ENCODE measurements at places on chromosomes 7 and 10.
A peak's percentile ranks its signal among the peaks of the same experiment; 100 is the strongest.

DNA sequence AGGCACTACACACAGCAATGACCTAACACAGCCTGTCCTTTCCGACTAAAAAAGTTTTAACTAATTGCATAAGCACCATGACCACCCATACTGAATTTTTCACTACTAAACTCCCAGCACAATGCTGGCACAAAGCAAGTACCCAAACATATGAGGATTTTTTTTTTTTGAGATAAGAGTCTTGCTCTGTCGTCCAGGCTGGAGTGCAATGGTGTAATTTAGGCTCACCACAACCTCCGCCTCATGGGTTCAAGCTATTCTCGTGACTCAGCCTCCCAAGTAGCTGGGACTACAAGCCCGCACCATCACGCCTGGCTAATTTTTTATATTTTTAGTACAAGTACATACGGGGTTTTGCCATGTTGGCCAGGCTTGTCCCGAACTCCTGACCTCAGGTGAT is 5.1 kb downstream of the UBE2H start:
- H3K27me3 ChIP-seq: no peaks in the 10 kb centered on the region
- H3K4me3 ChIP-seq: no peak overlapping the region
- peak overlapping the region; percentile 97 for H3K27ac ChIP-seq
- no peaks in the 10 kb centered on the region for H3K36me3 ChIP-seq

DNA sequence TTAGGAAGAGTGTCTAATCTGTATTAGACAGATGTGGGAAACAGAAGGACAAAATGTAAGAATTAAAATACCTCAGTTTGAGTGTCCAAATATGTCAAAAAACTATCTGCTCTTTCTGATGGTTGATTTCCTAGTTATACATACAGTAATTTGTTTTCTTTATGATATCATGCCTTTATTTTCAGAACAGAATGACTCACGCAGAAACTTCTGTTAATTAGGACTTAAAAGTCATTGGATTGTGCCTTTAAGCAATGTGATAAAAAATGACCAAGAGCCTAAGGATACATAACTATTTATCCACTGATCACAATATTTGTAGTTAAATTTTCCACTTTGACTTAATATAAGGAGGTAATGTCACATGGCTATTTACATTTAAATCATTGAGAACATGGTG is 206.7 kb upstream of the PTPRZ1 start:
- no peaks in the 10 kb centered on the region for H3K27me3 ChIP-seq
- H3K4me3 ChIP-seq: no peak overlapping the region
- H3K36me3 ChIP-seq: no peaks in the 10 kb centered on the region
- no peaks in the 10 kb centered on the region for H3K4me1 ChIP-seq
- no peak for DNase-seq

- no peak overlapping the region for H3K4me3 ChIP-seq
- peaks cover 5% of the 10 kb centered on the region for H3K27me3 ChIP-seq
- H3K27ac ChIP-seq: no peak overlapping the region
- H3K36me3 ChIP-seq: no peaks in the 10 kb centered on the region
- no peak for DNase-seq
These were observed 6.0 kb downstream of the PTPRZ1 start for GRCh38 chr7:121878918-121879464.

GRCh38 chr7:50513166-50513871 is 51.9 kb downstream of the DDC start:
- H3K4me1 ChIP-seq: no peaks in the 10 kb centered on the region
- H3K27me3 ChIP-seq: no peaks in the 10 kb centered on the region
- no peak overlapping the region for H3K4me3 ChIP-seq
- H3K36me3 ChIP-seq: no peaks in the 10 kb centered on the region
- DNase-seq: no peak

GRCh38 chr10:44306762-44307161 is 78.1 kb downstream of the CXCL12 start:
- H3K27ac ChIP-seq: no peak overlapping the region
- H3K36me3 ChIP-seq: no peaks in the 10 kb centered on the region

DNA sequence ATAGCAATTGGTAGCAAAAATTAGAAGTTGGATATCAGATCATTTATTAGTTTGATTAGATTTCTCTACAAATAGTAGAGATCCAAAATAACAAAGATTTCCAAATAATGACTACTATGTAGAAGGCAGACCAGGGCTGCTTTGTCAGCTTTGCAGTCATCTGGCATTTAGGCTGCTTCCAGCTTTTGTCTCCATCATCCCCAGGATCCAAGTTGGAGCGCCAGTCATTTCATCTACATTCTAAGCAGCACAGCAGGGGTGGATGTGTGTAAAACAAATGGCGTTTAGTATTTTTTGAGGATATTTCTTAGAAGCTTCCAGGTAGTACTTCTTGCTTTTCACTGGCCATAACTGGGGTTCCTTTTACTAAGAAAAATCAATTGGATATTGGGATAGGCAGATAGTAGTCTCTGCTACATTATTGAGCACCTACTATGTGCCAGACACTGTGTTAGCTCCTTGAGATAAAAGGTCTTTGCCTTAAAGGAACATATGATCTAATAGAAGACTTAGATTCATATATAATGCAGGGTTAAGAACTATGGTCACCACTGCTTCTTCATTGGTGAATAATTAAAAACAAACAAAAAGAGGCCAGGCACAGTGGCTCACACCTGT is 41.5 kb downstream of the TPST1 start:
- no peaks in the 10 kb centered on the region for H3K36me3 ChIP-seq
- H3K27ac ChIP-seq: no peak overlapping the region
- no peaks in the 10 kb centered on the region for H3K4me1 ChIP-seq
- H3K27me3 ChIP-seq: no peaks in the 10 kb centered on the region

- no peaks in the 10 kb centered on the region for H3K4me1 ChIP-seq
- DNase-seq: no peak
- no peaks in the 10 kb centered on the region for H3K27me3 ChIP-seq
- peaks cover 31% of the 10 kb centered on the region for H3K36me3 ChIP-seq
- H3K4me3 ChIP-seq: no peak overlapping the region
These were observed 28.7 kb downstream of the MGMT start for GRCh38 chr10:129495698-129496097.

DNA sequence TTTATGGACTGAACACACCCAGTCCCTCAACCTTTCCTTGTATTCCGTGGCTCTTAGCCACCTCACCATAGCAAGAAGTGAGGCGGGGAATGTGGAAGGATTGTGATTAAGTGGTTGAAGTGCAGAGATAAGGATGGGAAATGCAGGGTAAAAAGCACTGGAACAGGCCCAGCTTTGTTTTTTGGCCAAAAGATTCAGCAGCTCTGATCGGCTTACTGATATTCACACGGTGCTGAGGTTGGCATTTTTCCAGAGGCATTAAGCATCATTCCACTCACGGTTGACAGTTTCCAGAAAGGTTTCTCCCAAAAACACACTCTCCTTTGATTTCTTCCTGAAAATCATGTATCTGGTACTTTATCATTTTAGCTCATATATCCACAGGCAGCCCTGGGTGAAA is 544.2 kb downstream of the CNTNAP2 start:
- H3K27me3 ChIP-seq: no peaks in the 10 kb centered on the region
- H3K4me3 ChIP-seq: no peak overlapping the region
- no peaks in the 10 kb centered on the region for H3K4me1 ChIP-seq
- DNase-seq: no peak

- H3K27ac ChIP-seq: no peak overlapping the region
- no peaks in the 10 kb centered on the region for H3K27me3 ChIP-seq
- no peaks in the 10 kb centered on the region for H3K4me1 ChIP-seq
- no peak for DNase-seq
- H3K36me3 ChIP-seq: no peaks in the 10 kb centered on the region
- H3K4me3 ChIP-seq: no peak overlapping the region
These were observed 190.0 kb downstream of the RAPGEF5 start for GRCh38 chr7:22166928-22167327.

DNA sequence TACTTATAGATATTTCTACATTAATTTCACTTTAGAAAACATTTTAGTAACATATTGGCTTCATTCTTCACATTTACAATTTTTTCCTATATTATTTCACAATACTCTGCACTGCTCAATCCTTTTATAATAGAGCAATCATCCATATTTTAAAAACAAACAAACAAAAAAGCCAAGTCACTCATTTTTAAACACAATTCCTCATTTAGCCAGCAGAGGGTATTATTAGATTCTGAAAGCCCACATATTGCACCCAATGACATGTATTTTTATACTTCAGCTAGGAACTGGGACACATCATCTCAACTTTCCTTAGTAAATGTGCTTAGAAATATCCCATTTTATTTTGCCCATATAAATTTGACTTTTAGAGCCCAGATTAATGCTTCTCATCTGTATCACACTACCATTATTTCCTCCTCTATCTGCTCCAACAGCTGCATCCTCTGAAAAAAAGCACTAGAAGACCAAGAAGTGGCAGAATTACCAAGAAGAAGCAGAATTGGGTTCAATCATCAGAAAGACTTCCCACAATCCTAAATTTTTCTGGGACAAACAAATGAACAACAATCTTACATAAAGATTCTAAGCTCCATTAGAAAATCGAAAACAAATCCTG is 29.5 kb downstream of the CTNNA3 start:
- H3K27ac ChIP-seq: no peak overlapping the region
- no peak for DNase-seq
- no peak overlapping the region for H3K4me3 ChIP-seq
- H3K36me3 ChIP-seq: no peaks in the 10 kb centered on the region

DNA sequence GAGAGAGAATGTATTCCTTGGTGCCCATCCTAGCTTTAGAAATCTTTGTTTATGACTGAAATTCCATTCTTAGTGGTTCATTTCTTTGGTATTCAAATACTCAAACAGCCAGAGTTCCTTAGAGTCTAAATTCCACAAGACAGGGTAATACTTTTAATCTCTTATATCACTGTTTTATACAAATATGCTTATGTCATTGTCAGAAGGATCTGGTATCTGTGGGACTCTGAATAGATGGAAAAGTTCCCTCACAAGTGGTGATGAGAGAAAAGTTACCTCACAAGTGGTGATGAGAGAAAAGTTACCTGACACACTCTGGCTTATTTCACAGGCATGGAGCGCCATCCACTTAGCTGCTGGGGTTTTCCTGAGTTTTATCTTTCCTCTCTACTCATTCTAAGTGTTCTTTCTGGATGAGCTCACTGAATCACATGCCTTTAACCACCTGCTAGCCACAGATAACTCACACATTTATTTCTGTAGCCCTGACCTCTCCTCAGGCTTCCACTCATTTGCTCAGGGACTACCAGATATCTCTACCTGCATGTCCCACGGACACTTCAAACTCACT is 784.0 kb downstream of the SUGCT start:
- no peak for DNase-seq
- H3K4me3 ChIP-seq: no peak overlapping the region
- no peaks in the 10 kb centered on the region for H3K27me3 ChIP-seq
- no peak overlapping the region for H3K27ac ChIP-seq

GRCh38 chr10:91908337-91909116 is 759 bp downstream of the FGFBP3 start:
- peak; percentile 30 for DNase-seq
- peak overlapping the region; percentile 75 for H3K4me3 ChIP-seq
- no peaks in the 10 kb centered on the region for H3K36me3 ChIP-seq
- H3K27me3 ChIP-seq: no peaks in the 10 kb centered on the region
- H3K27ac ChIP-seq: peak overlapping the region; percentile 79

GRCh38 chr7:41024126-41024525 is 678.8 kb downstream of the INHBA start:
- DNase-seq: no peak
- H3K27ac ChIP-seq: no peak overlapping the region
- H3K27me3 ChIP-seq: no peaks in the 10 kb centered on the region
- no peak overlapping the region for H3K4me3 ChIP-seq

GRCh38 chr7:90579181-90579688 is 16.9 kb upstream of the CDK14 start:
- no peaks in the 10 kb centered on the region for H3K4me1 ChIP-seq
- no peak overlapping the region for H3K27ac ChIP-seq
- H3K4me3 ChIP-seq: no peak overlapping the region
- DNase-seq: no peak

DNA sequence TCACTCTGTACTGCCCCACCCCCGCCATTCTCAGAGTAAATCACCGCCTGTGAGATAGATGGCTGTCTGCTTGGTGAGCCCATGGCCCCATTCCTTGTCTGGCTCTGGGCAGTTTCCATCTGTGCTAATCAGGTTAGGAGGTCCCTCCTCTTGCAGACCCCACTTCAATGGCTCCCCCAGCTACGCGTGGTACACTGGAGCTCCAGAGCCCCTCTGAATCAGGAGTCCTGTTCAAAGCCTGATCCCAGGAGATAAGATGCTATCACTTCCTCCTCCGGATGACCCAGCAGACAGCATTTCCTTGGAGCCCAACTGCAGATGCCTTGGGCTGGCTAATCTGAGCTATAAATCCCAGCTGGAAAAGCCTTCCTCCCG is 122.3 kb downstream of the SH3PXD2A start:
- no peak overlapping the region for H3K4me3 ChIP-seq
- no peak for DNase-seq
- H3K27me3 ChIP-seq: no peaks in the 10 kb centered on the region

DNA sequence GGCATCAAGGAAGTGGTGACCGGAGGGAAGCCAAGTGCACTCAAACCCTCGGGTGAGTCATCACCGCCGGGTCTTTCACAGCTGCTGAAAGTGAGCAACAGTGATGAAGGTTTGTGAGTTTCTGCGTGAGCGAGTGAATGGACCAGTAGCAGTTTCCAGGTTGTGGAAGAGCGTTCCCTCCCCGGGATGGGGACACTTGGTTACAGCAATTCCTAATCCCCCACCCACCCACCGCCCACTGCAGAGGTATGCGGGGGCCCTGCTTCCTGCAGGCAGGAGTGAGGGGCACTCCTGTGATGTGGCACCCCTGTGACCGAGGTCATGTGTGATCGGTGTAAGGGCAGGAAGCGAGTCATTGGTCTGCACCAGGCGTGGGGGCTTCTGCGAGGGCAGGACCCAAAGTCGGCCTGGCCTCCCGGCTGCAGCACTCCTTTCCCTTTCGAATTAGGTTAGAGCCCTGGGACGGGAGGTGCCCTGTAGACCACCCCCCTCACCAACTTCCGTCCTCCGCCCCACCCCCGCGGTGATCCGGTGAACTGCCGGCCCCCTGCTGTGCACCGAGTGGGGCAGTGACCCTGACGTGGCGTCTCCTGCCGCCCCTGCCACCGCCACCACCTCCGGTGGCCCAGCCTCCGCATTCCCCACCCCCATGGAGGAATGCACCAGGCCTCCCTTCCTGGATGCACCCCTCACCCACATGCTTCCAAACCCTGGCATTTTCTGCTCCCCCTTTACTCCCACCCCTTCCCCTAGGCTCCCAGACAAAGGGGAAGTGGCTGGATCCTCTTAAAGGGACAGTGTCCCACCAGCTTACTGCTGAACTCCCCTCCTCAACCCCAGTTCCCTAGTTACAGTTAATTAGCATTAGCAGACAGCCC is 10.9 kb downstream of the LIMK1 start:
- H3K36me3 ChIP-seq: peaks cover 41% of the 10 kb centered on the region
- no peaks in the 10 kb centered on the region for H3K4me1 ChIP-seq
- peak overlapping the region; percentile 6 for H3K27ac ChIP-seq
- H3K27me3 ChIP-seq: no peaks in the 10 kb centered on the region
- peak; percentile 65 for DNase-seq
- H3K4me3 ChIP-seq: peak overlapping the region; percentile 23

GRCh38 chr10:126037946-126038345 is 141.6 kb downstream of the FANK1 start:
- no peaks in the 10 kb centered on the region for H3K27me3 ChIP-seq
- H3K4me3 ChIP-seq: no peak overlapping the region
- H3K4me1 ChIP-seq: peaks cover 14% of the 10 kb centered on the region
- no peaks in the 10 kb centered on the region for H3K36me3 ChIP-seq
